Erythroblast (primary cell): ENCODE measurements at places on chromosomes 2 and 18.

- DNase-seq, result no peak
Observed at GRCh38 chr2:236824836-236825235, 255.2 kb downstream of the ACKR3 start.

DNA sequence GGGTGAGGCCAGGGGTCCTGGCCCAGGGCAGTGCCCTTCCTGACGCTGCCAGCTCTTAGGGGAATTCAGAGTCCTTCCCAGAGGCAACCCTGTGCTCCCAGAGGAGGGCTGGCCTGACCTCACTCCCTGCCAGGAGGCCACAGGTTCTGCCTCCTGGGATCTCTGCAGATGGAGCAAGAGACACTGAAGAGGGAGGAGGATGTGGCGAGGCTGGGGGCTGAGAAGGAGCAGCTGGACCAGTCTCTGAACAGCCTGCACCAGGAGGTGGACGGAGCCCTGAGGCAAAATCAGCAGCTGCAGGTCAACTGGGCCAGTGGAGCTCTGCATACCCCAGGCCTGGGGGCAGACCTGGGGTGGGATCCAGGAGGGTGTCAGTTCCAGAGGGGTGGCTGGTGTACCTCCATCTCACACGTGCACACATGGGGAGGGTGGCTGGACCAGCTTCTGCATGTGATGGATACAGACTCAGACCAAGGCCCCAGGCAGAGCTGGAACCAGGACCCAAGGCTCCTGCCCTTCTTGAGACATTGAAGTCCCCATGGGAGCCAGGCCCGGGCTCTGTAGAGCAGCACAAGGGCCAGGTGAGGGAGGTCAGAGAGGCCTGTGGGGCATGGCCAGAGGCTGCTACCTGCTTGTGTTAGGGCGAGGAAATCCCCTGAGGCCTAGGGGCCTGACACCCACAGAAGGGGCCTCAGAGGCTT is 9.7 kb upstream of the SNED1 start:
- DNase-seq, result no peak

GRCh38 chr2:64637931-64638330 is 15.8 kb downstream of the SERTAD2 start:
- no peak for DNase-seq

DNA sequence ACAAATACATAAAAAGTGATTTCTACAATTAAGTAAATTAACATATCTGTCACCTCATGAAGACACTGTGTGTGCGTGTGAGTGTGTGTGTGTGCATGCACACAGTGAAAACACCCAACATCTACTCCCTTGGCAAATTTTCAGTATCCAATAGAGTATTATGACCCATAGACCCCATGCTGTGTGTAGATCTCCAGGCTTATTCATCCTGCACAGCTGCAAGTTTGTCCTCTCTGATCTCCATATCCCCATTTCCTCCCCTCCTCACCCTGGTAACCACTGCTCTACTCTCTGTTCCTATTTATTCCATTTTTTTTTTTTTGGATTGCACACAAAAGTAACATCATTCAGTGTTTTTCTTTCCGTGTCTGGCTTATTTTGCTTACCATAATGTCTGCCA is 391.0 kb downstream of the SOX11 start:
- no peak for DNase-seq

GRCh38 chr2:216956820-216957493 is 97.1 kb upstream of the TNP1 start:
- no peak for DNase-seq

GRCh38 chr2:152513681-152514080 is 178.7 kb downstream of the FMNL2 start:
- DNase-seq, result no peak
